Stimulated activated CD4-positive, alpha-beta T cell treated with anti-CD3 and anti-CD28 coated beads, TNF-alpha, amount 100 ng/mL, for 1 hour (primary cell): ENCODE measurements at places on chromosomes 2 and 18.

- DNase-seq, result no peak
Observed at GRCh38 chr2:221205103-221205673, 366.9 kb downstream of the EPHA4 start.

- no peak for DNase-seq
Observed at GRCh38 chr2:230601510-230601909, 111.1 kb upstream of the CAB39 start.

GRCh38 chr2:23745068-23745725, 181.7 kb downstream of the ATAD2B start:
- DNase-seq, result no peak

DNA sequence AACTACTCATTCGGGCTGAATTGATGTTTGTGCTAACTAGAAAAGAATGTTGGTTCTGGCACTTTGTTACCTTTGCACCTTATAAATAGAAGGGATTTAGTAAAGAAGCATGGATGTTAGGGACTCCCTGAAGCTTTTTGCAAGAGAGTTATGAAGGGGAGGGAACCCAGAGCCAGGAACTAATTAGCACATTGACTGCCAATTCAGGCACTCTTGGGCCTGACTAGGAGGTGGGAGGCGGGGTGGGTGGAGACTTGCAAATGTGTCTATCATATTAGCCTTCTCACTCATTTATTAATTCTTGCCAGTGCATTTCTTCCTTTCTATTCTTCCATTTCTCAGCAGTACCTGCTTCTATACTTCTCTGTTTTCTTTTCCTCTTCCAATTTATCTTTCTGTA, 1022.4 kb downstream of the TMEM182 start:
- DNase-seq, result no peak

DNA sequence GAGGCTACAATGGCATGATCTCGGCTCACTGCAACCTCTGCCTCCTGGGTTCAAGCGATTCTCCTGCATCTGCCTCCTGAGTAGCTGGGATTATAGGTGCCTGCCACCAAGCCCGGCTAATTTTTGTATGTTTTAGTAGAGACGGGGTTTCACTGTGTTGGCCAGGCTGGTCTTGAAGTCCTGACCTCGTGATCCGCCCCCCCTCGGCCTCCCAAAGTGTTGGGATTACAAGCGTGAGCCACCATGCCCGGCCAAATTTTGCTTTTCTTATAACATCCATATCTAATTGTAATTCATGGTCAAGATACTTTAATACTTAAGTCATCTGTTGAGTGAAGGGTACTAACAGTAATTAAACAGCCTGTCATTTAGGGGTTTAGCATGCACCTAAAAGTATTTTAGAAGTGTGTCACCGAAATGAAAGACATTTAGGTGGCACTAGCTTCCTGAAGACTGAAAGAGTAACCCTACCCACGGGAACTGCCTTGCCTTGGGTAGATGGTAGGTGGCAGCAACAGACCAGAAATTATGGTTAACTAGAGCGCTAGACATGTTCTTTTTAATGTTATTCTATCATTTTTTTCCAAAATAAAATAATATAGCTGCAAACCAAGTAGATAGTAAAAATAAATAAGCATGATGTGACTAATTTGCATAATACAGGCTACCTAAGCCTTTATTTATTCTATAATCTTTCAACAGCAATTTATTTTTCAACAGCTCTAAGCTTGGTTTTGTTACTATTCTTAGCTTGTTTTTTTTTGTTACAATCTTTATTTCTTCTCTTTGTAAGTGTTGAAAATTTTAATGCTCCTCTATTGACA, 8.6 kb upstream of the ACYP2 start:
- DNase-seq, result no peak

- no peak for DNase-seq
Observed at GRCh38 chr2:148209603-148210002, 188.7 kb downstream of the MBD5 start.

GRCh38 chr18:44826418-44827259, 146.0 kb downstream of the SETBP1 start:
- DNase-seq, result no peak

GRCh38 chr2:179596018-179596417, 265.4 kb downstream of the ZNF385B start:
- DNase-seq, result no peak

DNA sequence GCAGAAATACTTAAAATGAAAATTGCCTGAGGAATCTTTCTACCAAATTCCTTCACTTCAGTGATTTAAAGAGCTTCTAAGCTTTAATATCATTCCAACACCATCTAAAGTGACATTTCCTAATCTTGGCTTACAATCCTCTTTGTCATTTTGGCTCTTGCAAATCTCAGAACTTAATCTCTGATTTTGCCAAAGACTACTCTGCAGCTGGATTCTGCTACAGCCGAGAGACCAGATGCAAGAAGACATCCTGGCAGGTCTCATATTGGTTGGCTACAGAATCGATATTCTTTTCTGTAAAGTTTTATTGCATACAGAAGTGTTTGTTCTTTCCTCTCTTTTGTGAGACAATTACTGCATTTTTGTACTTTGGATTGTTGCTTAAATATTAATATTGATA, 716.5 kb upstream of the LRATD1 start:
- no peak for DNase-seq

- DNase-seq, result no peak
Observed at GRCh38 chr2:203689426-203690116, 16.9 kb upstream of the CD28 start.

DNA sequence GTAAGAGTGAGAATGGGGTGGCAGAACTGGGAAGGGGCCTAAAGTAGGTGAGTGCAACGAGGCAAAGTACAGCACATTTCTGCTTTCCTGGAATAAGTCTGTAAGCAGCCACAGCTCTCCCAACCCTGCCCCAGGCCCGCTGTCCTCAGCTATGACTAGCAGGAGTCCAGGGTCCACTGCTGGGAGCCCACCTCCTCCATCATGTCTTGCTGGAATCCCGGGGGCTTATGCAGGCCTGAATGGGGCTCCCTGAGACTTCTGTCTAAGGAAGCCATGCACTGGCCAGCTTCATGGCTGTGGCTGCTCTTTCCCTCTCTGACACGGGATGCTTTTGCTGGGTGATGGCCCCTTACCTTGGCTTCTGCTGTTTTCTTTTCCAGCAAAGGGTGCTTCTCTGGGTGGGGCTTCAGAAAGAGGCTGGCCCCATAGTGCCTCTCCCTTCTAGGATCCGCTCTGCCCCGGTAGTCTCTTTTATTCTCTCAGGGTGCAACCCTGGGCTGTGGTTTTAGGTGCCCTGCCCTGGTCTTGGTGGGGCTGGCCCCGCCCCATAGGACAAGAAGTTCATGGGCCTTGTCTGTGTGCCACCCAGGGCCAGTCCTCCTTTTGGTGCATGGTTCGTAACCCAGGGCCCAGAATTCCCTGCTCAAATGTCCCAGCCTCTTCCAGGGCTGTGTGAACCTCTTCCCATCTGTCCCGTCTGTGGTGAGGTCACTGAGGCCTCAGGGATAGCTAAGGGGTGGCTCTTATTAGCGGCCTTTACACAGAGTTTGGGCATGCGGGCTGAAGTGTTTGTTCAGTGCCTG, 33.8 kb upstream of the POLE4 start:
- no peak for DNase-seq

GRCh38 chr2:12416600-12416999, 300.1 kb upstream of the TRIB2 start:
- DNase-seq, result peak; percentile 31

GRCh38 chr18:64097497-64097896, 51.4 kb downstream of the LINC00305 start:
- DNase-seq, result no peak

GRCh38 chr2:102269200-102269524, 42.2 kb upstream of the IL1RL1 start:
- no peak for DNase-seq

DNA sequence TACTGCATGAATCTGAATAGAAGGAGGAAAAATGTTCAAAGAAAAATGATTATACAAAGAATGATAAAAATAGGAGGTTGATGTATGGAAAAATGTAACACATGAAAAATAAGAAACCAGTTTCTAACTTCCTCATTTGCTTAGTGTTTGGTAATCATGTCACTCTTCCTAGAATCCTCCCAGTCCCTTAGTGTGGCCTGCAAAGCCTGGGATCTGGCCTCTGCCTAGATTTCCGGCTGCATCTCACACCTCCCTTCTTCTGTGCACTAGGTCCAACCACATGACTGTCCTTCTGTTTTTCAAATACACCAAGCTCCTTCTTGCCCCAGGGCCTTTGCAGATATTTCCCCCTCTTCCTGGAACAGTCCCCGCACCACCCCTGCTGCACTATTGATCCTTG, 76.8 kb upstream of the RBMS1 start:
- DNase-seq, result no peak

- DNase-seq, result no peak
Observed at GRCh38 chr2:136905779-136906178, 140.4 kb downstream of the THSD7B start.

- DNase-seq, result no peak
Observed at GRCh38 chr2:105553538-105554196, 154.8 kb upstream of the FHL2 start.

- no peak for DNase-seq
Observed at GRCh38 chr2:219448099-219448775, 13.6 kb downstream of the SPEG start.

GRCh38 chr18:35522130-35522959, 24.6 kb upstream of the INO80C start:
- no peak for DNase-seq

- DNase-seq, result no peak
Observed at GRCh38 chr2:180604077-180604476, 376.3 kb upstream of the UBE2E3 start.

GRCh38 chr18:40041951-40042350, 1913.1 kb upstream of the PIK3C3 start:
- DNase-seq, result no peak

DNA sequence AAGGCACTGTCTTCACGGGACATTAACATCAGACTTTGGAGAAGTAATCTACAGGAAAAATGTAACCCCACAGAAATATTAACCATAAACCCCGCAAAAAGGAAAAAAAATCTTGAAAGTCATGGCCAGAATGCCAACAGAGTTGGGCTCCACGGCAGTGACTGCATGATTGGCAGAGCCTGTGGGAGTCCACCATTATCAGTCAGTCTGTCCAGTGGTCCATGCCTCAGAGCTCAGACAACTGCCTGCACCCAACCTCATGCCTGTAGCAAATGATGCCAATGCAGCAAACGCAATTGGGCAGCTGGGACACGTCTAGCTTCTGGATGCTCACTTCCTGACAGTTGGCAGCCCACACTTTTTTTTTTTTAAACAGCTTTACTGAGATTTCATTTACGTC, 5.1 kb upstream of the PPIG start:
- DNase-seq, result no peak

GRCh38 chr18:567122-567521, 13.1 kb upstream of the CETN1 start:
- DNase-seq, result no peak

GRCh38 chr2:20999906-21000645, 43.8 kb downstream of the APOB start:
- DNase-seq, result no peak

GRCh38 chr2:147015591-147015990, 829.2 kb upstream of the ACVR2A start:
- DNase-seq, result no peak

- DNase-seq, result no peak
Observed at GRCh38 chr2:200475795-200476194, 34.1 kb downstream of the KCTD18 start.

DNA sequence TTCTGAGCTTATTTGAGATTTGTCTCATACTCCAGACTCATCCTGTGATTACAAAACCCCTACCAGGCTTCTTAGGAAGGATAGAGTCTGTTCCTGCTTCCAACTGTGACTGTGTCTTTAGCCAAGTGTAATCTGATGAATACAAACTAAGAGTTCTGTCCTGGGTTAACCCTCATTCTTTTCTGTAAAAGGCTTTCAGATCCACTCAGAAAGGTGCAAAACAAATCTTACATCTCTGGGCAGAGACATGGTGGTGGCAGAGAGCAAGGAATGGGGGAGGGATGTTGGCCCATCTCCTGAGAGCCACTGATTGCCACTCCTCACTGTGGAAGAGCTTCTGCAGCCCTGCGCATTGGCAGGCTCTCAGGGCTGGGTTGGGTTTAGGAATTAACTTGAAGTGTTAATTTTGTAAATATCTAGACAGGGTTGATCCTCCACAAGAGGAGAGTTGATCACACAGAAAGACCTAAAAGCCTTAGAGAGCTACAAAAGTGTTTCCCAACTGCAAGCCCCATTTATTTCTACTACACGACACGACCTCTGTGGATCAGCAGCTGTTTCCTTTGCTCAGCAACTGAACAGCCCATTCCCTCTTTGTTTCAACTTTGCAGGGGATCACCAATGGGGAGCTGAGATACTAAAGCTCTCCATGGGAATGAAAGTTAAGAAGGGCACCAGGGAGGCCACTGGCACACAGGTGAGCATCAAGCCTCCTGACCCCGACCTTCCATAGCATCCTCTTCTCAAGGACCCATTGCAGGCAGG, 23.7 kb upstream of the SPTBN1 start:
- DNase-seq, result no peak

DNA sequence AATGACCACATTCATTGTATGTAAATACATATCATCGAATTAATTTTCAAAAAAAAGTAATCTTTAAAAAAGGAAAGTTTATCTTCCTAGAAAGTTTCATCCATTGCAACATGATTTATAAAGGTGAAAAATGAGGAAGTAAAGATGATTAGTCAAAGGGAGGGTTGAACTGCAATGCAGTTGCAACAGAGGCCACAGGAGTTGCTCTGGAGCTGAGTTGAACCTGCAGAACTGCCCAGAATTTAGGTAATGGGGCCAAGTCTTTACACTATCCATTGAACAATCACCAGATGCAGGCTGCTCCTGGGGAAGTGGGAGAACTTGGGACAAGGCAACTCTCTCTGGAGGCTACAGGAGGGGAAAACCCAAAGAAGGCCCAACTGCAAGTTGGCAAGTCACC, 390.7 kb downstream of the METTL4 start:
- no peak for DNase-seq

- DNase-seq, result no peak
Observed at GRCh38 chr2:232979871-232980461, 33.1 kb downstream of the NGEF start.

DNA sequence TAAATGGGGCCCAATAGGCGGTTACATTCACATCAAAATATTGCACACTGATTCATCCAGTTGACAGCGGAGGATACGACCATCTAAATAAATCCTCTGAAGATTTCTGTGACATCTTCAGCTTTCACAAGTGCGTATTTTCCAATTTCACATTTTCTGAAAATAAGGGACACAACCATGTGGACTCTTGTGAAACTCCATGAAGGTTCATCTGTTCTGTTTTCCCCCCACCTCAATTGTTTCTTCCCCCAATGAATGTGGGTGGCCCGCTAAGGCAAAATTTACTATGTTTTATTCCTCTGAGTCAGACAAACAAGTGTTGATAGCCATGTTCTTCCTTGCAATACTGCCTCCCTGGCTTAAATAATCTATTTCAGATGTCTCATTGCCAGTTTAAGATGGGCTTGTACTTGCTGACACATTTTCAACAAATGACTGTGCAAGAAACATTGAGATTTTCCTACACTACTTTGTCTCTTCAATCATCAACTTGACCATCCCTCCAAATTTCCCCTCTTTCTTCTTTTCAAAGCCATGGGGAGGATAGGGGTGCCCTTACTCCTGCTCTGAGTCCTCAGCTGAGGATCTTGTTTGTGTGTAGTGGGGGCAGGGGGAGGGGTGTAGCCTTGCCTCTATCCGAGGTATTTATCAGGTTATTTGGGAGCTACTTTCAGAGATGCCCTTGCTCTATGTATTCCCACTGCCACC, 78.2 kb downstream of the BCL11A start:
- no peak for DNase-seq
